ENCODE measurements at places on chromosomes 1 and 21.

DNA sequence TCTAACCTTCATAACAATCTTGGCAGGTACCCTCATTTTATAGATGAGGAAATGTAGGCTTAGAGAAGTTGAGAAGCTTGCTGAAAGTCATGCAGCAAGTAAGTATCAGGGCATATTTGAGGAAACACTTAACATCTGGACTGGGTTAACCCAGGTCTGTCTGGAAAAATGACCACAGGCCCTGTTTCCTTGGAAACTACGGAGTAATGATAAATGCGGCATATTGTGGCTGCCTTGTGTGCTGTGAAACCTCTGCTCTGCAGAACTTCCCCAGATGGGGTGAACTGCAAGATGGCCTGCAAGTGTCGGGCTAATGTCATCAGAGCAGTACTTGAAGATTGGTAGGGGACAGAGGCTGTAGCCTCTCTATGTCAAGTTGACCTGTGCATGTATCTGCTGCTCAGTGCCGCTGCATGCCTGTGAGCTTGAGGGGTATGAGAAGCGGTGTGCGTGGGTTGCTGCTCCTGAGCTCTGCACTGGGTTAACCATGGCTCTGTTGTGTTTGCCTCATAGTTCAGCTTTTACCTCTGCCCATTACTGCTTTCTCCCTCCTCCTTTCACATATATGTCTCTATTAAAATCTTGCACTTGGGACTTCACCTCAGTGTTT, 83.1 kb downstream of the WDR3 start:
- no peak for DNase-seq

GRCh38 chr21:15063814-15064575, 805 bp downstream of the NRIP1 start:
- peak; percentile 0 for DNase-seq

- DNase-seq: no peak
Measured at GRCh38 chr1:115402753-115403184, 64.7 kb upstream of the NGF start.

DNA sequence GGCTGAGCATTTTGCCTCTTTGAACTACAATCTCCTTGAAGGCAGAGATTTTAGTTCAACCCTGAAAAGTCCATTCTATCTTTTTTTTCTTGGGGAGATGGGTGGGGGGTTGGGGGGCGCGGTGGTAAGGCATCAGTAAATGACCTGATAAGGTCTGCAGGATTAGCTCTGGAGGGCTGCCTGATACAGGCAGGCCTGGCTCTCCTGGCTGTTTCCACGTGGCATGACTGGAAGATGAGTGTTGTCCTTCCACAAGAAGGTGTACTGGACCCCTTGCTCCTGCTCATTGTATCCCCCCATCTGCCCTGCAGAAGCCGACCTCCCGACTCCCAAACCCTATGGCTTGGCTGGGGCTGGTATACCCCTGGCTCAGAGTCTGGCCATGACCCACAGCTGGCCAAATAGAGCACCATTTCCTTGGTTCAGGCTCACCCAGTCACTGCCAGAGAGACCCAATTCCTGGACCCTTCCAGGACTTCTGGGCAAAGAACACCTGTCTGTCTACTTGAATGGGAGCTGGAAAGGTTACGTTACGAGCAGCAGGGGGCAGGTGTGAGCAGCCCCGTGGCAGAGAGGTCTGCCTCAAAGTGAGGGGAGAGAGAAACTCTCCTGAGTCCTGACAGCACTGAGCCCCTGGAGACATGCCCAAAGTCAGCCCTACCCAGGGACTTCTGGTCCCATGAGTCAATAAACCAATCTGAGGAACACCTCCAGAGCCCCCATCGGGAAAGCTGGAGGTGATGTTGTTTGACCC, 17.0 kb downstream of the DHRS3 start:
- DNase-seq: peak; percentile 29

GRCh38 chr1:240693036-240693435, 81.1 kb upstream of the GREM2 start:
- no peak for DNase-seq

GRCh38 chr1:153545067-153546055, at the start of gene S100A4:
Gene S100A4 (minus strand): TSS chr1:153545806. CDS start chr1:153544794, 1,012 bp downstream.
- peak; percentile 74 for DNase-seq

DNA sequence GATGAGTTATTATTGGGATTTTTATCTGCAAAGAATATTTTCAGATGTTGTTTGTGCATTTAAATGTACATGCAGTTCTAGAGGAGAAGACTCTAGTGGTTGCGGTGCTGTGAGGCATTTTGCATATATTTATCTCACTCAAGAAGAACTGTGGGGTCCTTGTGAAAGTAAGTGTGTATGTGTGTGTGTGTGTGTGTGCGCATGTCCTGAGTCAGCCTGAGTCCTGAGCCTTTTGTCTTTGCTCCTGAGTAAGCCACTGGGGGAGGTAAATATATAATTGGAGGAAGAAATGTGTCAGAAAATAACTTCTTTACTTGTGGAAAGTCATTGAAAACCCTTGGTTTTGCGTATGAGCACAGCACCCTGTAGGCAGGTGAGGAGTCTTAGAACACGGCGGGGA, 55.6 kb upstream of the CD34 start:
- DNase-seq: no peak

DNA sequence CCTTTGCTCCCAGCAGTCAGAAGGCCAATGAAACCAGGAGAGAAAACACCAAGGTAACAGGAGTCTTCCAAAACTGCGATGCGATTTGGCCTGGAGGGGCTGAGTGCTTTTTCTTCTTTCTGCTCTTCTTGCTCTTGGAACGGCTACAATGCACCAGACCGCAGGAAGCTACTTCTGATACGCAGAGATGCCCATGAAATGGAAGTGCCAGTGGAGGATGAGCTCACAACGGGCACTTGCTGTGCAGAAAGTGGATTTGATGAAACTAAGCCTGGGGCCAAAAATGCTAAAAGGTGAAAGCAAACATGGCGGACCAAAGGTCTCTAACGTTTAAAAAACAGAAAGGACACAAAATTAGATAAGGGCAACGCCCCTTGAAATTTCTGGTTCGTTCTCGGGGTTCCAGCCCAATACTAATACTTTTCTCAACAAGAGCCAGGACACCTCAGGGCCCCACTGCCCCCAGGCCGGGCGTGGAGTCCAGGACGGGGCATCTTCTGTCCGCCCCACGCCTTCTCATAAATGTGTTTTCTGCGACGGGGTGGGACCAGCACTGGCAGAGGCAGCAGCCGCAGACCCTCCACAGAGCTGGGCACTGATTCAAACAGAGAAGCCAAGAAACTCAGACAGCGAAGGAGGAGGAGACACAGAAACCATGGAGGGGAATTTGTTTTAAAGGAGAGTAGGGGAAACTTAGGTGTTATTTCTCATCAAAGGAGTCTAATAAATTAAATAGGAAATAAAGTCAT, 101.3 kb downstream of the CRYAA start:
- no peak for DNase-seq

GRCh38 chr1:118247593-118247992, 62.6 kb upstream of the SPAG17 start:
- DNase-seq: no peak

DNA sequence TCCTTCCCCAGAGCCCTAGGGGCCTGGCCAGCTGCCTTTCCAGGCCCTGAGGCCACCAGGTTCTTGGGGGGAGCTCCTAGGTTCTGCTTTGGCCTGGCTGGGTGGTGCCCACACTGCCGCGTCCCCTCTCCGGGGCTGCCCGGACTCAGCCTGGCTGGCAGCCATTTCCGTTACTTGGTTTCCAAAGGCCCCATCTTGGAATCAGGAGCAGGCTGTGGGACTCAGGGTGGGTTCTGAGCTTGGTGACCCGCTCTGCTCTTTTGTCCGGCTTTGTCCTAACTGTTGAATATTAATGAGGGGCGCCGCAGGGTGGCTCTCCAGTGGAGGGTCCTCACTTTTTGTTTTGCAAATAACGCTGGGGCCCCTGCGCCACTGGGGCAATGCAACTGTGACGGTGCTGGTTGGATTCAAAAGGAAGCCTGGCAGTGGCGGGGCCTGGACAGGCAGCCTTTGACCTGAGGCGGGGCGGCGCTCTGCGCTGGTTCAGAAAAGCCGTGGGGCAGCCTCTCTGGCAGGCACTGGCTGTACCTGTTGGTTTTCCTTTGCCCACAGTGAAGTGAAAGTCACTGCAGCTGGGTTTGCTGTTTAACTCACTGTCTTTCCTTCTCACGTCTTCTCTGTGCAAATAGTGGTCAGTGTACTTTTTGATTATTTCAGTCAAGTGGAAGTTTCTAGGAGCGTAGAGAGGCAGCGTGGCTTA, 20.2 kb downstream of the SKI start:
- no peak for DNase-seq

- DNase-seq: no peak
Measured at GRCh38 chr1:81949421-81949820, 148.7 kb downstream of the ADGRL2 start.

Data from activated T-helper 1 cell treated with anti-CD3 and anti-CD28 coated beads, Interleukin-2, amount 50 U/mL, for 16 hours (primary cell).